HFFc6 (cell line): ENCODE measurements at places on chromosomes 6 and 20. TPM values are rescaled to one million over a fixed set of nuclear protein-coding genes. Genes with fewer than 3 reads are reported as not detected.

DNA sequence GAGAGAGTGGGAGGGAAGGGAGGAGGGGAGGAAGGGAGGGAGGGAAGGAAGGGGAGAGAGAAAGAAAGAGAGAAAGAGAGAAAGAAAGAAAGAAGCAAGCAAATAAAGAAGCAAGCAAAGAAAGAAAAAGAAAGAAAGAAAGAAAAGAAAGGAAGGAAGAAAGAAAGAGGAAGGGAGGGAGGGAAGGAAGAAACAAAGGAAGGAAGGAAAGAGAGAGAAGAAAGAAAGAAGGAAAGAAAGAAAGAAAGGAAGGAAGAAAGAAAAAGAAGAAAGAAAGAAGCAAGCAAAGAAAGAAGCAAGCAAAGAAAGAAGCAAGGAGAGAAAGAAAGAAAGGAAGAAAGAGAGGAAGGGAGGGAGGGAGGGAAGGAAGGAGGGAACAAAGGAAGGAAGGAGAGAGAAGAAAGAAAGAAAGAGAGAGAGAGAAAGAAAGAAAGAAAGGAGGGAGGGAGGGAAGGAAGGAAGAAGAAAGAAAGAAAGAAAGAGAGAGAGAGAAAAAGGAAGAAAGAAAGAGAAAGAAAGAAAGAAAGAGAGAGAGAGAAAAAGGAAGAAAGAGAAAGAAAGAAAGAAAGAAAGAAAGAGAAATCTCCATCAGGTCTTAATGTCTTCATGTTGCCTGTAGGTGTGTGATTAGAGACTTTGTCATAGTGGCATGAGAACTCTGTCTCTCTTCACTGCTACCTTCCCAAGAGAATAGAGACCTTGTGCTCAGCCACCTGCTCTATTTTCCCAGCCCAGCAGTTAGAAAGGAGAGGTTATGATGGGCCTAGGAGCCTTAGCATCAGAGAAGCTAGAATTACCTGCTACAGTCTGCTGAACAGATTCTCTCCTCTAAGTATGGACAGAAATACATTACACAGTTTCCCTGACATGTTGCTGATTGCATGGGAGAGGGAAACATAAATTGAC, 5.0 kb downstream of the SEMG1 start:
- DNase-seq, result no peak

The TFAP2A gene
- 64.1 to 82.1 TPM (median 77.9 TPM) in 3 replicates for total RNA-seq

DNA sequence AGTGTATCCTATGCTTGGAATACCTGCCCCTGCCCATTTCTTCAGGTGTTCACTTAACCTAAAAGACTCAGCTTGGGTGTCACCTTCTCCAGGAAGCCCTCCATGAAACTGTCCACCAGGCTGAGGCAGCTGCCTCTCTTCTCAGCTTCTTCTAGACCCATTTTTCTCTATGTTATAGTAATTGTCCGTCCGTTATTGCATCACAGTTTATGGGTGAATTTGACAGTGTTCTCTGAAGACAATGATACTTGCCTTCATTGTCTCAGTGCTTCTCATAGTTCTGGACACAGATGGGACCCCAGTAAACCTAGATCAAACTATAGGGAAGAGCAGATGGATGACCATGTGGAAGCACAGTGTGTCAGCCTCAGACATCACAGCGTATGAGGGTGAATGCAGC, 238.0 kb upstream of the MOCS1 start:
- no peak for DNase-seq

The SIRPB2 gene
- total RNA-seq, result not detected in 3 replicates

GRCh38 chr6:109315341-109316110, 66.7 kb downstream of the CD164 start:
- DNase-seq, result no peak

DNA sequence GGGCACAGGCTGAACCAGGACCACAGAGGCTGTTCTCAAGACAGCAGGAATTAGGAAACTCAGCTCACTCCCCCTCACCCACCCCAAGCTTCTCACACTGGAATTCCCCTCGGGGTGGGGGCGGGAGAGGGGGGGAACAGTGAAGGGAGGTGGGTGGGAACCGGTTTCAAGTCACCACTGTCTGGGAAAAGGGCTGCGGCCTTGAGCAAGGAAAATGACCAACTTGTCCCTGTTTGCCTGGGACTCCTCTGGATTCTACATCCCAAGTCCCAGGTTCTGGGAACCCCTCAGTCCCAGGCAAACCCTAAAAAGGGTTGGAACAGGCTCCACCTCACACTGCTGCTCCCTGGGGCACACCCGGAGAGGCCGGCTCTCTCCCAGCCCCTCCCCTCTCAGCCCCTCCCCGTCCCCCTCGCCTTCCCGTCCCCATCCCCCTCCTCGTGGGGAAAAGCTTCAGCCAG, 230.7 kb downstream of the TFAP2C start:
- DNase-seq, result no peak

DNA sequence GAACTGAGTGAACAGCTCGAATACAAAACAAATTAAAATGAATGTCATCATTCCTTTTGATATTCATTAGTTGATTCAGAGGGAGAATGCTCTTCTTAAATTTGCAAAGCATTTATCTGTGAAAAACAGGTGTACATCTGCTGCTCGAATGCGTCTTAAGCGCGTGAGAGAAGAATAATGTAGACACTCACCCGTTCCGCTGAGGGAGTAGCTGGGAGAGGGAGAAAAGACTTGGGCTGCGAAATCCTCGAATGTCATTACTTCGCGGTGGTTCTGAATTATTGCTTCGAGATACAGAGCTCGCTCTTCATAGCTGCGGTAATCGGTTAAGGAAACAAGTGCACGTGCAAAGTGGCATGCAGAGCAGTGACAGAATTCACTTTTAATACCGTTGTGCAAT, 43.9 kb downstream of the INSM1 start:
- no peak for DNase-seq

DNA sequence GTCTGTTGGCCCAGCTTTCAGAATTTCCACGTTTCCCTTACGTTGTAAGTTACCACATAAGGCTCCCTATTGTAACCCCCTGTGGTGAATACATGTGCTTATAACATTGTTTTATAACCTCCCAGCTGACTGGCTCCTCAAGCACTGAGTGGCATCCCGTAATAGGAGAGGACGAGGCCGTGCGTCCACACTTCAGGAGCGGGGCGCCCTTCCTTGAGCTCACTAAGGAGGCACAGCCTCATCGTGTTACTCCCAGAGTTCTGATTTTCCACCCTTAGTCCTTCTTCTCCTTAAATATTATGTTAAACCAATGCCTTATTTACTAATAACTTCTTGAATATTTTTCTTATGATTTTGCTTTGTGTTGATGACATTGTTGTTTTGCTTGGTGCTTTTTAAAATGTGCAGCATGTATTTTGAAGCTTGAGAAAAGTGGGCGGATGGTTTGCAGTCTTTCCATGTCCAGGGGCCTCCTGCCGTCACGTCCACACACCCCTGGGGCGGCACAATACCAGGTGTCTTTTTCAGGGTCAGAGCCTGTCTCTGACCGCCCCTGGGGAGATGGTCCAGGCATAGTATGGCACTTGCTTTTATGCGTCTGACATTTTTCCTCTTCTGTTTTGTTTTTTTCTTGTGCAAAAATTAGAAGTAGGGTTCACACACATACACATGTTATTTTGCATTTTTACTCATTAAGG, 181.8 kb downstream of the DLL1 start:
- DNase-seq, result no peak

GRCh38 chr6:89434954-89435353, 2.0 kb downstream of the ANKRD6 start:
- no peak for DNase-seq

The AKAP12 gene
- 3.9 and 8.6 TPM in 2 replicates for total RNA-seq

DNA sequence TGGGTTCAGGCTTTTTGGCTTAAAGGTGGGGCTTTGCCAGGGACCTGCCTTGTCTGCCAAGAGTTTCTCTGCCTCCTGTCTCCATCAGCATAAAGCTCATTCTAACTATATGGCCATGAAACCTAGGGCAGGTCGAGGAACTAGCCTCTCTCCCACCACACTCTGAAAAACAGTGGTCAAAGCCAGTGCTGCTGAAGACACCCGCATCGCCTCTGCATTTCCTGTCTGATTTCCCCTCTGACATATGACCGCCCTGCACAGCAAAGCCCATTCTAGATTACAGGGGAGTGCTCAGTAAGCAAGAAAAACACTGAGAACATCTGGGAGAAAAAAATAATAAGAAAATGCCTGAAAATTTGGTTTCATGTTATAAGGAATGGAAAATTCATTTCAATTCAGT, 573.6 kb downstream of the PRKN start:
- no peak for DNase-seq

The PLAGL1 gene
- total RNA-seq, result 26.4 to 33.0 TPM (median 27.9 TPM) in 3 replicates

DNA sequence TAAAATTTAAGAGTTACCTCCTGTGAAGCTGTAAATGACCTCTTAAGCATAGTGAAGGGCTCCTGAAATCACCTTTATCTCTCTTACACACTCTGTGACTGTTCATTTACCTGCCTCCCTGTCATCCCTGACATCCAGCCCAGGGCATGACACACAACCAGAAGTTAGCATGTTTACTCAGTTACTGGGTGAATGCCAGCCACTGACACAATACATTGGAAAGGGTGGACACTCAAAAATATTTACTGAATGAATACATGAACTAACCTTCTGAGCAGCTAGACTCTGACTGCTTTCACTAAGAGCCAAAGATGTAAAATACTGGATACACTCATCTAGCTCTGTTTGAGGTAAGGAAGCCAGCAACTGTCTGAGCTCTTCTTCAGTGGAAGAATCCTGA, 25.3 kb downstream of the SERAC1 start:
- peak; percentile 81 for DNase-seq

- peak; percentile 64 for DNase-seq
Observed at GRCh38 chr6:74598462-74599393, 607.1 kb downstream of the COL12A1 start.

The TMEM14B gene
- total RNA-seq, result 84.6 to 96.7 TPM (median 94.5 TPM) in 3 replicates

The TPX2 gene
- 46.7 and 107 TPM in 2 replicates for total RNA-seq

DNA sequence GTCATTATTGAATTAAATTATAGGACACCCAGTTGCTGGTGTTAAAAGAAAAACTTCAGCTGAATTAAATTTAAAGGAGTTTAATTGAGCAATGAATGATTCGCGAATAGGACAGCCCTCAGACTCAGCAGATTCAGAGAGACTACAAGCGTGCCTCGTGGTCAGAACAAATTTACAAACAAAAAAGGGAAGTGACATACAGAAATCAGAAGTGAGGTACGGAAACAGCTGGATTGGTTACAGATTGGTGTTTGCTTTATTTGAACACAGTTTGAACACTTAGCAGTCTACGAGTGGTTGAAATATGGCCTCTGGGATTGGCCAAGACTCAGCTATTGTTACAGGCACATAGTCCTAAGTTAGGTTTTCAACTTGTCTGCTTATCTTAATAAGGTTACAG, 25.8 kb upstream of the TNFRSF21 start:
- DNase-seq, result no peak

GRCh38 chr6:55643861-55644260, 64.9 kb upstream of the HMGCLL1 start:
- DNase-seq, result no peak

DNA sequence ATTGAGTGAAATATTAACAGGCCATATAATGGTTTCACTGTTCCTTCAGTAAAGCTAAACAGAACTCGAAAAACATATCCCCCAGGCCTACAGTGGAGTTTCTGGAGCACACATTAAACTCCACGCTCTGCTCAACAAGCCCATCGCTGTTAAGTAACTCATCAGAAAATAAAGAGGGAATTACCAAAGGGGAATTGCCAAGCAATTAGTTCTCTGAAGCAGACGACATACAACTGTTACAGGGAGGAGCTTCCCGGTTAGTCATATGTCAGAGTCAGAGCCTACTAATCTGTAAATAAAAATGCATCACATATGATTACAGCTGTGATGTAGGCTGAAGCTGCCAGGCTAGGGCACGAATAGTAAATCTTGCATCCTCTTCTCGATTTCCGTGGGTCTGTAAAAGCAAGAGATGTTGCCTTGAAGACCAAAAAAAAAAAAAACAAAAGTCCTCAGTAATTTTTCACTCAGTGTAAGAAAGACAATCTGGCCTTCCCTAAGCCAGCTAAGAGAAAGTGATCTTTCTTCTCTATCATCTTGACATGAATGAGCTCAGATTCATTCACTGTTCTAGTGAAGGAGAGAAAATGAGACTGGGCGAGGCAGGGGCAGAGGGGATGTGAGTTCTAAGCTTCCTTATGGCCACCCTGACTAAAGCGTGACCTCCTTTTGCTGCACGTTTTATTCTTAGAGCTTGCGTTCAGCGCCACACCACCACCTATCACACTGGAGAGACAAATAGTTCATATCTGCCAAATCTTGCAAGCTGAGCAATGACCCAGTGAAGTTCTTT, 13.8 kb downstream of the ATXN1 start:
- DNase-seq, result peak; percentile 68

The IL17A gene
- total RNA-seq, result not detected in 3 replicates

The ADGRF4 gene
- total RNA-seq, result not detected in 3 replicates

GRCh38 chr6:12479881-12480280, 189.7 kb downstream of the EDN1 start:
- no peak for DNase-seq

The TP53INP2 gene
- 13.6 to 22.6 TPM (median 19.6 TPM) in 3 replicates for total RNA-seq

- peak; percentile 35 for DNase-seq
Observed at GRCh38 chr6:48664826-48665225, 553.8 kb upstream of the PTCHD4 start.

DNA sequence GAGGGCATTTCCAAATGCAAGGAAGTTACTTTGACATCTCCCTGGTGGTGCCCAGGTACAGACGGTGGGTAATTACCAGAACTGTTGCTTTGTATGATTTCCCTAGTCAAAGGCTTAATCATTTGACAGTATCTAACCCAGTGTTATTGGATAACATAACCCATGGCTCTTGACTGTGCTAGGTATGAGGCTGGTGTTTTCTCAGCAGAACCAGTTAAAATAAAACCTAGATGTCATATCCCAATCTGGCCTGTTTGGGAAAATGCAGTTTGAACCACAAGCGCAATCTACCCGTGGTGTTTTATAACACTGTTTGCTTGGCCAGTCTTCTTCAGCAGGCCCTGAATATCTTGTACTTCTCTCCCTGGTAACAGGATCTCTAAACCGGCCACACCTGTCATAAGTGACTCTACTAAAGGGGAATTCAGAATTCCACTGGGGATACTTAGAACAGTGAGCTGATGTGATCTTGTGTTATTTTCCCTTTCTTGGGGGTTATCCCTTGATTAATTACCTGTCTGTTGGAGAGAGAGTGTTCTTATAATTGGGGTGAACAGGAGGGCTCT, 32.8 kb downstream of the PPP1R14C start:
- DNase-seq, result no peak

DNA sequence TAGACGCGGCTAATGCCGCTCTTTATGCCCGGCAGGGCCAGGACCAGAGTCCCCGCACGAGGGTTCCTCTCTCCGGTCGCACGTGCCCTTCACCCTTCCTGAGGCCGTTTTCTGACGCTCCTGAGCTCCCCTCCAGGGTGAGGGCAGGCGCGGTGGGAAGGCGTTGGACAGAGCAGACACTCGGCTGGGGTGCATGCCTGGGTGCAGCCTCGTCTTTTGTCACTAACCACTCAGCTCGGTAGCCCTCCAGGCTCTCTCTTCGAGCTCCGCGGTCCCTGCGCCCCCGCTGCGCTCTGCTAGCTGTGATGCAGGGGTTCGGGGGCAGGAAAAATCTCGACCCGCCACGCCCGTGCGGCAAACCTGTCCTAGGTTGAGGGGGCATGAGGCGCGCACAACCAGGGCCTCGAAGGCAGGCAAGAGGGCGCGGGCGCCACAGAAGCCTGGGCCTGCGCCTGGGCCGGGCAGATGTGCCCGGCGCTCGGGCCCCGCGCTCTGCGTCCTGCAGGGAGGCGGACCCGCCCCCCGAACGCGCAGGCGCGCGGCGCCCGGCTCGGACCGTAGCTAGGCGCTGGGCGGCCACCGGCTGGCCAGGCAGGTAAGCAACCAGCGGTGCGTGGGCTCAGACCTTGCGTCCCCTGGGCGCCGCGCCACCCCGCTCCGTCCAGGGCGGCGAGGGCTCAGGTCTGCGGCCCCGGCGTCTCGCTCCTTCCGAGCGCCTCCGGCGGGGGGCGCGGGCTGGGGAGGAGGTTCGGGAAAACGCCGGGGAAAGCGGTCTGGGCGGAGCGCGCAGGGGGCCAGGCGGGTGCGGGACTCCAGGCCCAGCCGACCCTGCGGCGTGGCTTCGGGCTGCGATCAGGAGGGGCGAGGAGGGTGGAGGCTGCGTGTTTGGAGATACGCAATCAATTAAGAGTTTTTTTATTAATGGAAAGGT, at the start of gene L3MBTL1:
L3MBTL1 (plus strand) TSS at position 548 of the 931 bp plus-strand sequence. CDS start 5,807 bp downstream, outside the sequence.
- DNase-seq, result no peak
